ENCODE measurements at places on chromosomes 1 and 21.

DNA sequence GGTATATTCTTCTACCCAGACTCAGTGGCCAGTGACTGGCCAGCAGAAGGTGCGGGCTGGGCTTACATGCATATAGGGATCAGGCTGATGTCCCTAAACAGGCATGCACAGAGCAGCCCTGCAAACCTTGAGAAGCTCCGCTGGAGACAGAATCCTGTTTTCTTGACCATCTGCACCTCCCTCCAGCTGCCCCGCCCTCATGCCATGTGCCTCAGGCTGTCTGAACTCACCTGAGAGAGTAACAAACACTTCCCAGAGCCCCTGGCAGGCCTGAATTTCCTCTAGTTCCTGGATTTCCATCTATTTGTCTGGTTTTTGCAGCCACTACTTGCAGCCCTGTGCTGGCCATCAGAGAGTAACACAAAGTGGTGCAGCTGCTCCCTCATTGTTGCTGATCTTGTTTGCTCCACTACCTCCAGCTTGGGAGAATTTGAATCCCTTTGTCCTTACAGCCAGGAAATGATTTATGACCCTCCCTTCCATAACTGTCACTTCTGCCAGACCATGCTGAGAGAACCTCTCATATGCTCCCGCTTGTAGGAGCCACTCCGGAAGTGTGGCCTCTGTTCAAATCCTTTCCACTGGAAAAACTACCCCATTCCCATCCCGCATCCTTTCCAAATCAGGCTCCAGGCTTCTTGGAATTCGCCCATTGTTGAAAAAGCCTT is 113.6 kb downstream of the NMNAT2 start:
- DNase-seq, result no peak

GRCh38 chr1:222919478-222919865 is 104.6 kb downstream of the DISP1 start:
- no peak for DNase-seq

DNA sequence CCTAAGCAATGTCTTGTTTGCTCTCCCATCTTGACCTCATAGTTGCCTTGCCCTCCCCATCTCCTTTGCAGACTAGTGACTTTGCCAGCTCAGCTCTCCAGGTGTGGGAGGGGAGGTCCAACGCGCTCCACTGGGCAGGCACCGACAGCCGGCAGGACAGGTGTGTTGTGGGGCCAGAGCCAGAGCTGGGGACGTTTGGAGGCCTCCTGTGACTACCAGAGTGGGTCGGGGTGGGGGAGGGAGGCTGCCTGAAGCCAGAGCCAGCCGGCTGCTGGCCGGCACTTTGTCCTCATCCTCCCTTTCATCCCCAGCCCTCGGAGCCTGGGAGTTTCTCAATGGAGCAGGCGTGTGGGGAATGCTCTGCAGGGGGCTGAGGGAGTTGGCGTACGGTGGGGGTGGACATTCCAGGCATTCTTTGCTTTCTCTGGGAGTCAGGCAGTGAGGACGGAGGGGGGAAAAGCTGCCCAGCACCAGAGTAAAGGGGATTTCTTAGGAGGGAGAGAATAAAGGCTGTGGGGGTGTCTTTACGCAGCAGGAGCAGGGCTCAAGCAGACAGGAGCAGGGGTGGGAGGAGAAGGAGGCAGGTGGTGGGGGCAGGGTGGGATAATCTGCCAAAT is 20.2 kb downstream of the NUAK2 start:
- DNase-seq, result no peak

DNA sequence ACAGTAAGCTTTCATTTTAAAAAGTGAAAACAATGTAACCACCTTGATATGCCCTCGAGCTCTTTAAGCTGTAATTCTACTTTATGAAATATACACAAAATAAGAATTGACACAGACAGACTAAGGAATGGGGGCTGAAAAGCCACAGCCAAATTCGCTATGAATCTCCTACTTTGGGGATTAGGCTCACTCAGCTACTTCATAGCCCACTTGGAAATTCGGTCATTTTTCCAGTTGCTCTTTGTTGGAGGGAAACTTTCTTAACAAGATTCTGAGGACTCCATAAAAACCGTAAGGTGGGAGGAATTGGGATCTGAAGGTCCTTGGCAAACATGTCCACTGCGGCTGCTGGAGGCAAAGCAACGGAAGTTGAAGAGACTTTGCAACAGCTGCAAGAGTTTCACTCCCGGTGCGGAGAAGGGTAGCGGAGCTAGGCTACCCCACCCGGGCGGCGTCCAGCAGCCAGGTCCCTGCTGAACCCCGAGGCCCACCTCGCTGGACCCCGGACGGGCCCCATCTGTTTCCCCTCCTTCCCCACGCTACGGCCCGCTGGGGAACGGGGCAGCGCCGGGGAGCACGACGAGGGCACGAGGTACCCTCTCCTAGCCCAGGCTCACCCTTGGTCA is 634 bp downstream of the MYCBP start:
- DNase-seq, result no peak

GRCh38 chr1:84689514-84690396 is 506 bp downstream of the SSX2IP start:
- DNase-seq, result peak; percentile 67

- DNase-seq, result no peak
Observed at GRCh38 chr1:165253818-165254254, 102.7 kb downstream of the LMX1A start.

GRCh38 chr1:189970331-189971230 is 507.1 kb downstream of the BRINP3 start:
- no peak for DNase-seq

GRCh38 chr1:66951513-66951912 is 26.7 kb downstream of the MIER1 start:
- DNase-seq, result no peak

GRCh38 chr1:76587212-76587611 is 280.1 kb upstream of the ST6GALNAC5 start:
- no peak for DNase-seq

GRCh38 chr1:163771637-163772036 is 449.9 kb downstream of the NUF2 start:
- DNase-seq, result no peak

DNA sequence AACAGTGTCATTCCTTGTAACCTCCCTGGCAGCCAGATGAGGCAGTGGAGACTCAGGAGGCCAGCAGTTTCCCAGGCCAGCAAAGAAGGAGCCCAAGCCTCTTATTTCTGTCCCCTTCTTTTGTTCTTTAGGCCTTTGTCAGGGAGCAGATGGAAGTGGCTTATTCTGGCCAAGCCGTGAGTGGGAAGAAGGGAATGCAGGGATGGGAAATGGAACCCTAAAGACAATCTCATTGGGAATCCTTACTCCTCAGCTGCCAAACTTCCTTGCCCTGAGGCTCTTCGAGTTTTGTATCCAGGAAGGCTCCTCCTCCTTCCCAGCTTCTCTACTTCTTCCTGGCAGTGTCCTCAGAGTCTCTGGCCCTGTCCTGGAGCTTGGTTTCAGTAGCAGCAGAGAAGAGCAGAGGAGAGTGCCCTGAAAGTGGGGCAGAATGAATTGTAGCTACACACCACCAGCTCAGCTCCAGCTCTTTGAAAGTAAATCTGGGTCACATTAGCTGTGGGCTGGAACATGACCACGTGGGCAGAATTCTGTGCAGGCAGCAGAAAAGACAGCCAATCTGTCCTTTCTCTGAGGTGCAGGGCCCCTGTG is 63.9 kb downstream of the NDUFS5 start:
- DNase-seq, result no peak

Measured in KG1 (cell line).